ENCODE measurements at places on chromosomes 5 and 9.

GRCh38 chr5:96885518-96886338, 9.4 kb downstream of the ERAP2 start:
- peaks cover 3% of the 10 kb centered on the region for H3K36me3 ChIP-seq
- peaks cover 3% of the 10 kb centered on the region for H3K4me1 ChIP-seq
- H3K4me3 ChIP-seq: no peak overlapping the region
- no peaks in the 10 kb centered on the region for H3K27me3 ChIP-seq
- DNase-seq: no peak

DNA sequence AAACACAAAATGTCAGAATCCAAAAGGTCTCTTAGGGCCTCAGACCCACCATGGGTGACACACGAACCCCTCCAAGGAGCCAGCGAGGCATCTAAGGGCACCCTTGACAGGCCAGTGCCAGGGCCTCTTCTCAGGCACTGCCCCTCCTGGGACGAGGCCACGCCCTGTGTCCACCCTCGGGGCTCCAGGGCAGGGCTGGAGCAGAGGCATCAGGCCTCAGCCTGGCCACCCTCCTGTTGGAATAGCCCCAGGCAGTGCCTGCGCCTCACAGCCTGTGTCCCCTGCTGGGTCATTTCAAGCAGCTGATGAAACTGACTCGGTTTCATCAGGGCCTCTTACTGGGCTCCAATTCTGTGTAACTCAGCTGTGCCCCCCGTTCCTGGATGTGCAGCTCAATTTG, 32.8 kb upstream of the SUSD3 start:
- H3K27me3 ChIP-seq: peaks cover 4% of the 10 kb centered on the region
- no peaks in the 10 kb centered on the region for H3K4me1 ChIP-seq
- H3K36me3 ChIP-seq: no peaks in the 10 kb centered on the region
- no peak overlapping the region for H3K4me3 ChIP-seq
- DNase-seq: no peak

DNA sequence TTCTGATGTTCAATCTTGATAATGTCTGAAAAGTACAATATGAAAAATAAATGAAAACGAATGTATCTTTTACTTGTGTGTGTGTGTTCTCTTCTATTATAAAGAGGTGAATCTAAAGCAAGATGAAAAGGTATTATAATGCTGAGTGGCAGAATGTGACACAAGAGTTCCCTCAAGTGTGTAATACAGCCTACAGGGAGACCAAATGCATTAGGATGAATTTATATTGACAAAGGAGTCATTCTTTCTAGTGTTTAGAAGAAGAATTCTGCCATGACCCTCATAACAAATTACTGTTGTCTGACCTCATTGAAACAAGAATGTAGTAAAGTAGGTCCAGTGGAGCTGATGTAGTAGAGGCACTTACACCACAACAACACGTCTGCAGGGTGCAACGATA, 1119.0 kb upstream of the CDH10 start:
- no peak overlapping the region for H3K4me3 ChIP-seq
- no peaks in the 10 kb centered on the region for H3K27me3 ChIP-seq
- no peaks in the 10 kb centered on the region for H3K36me3 ChIP-seq
- DNase-seq: no peak

- no peak overlapping the region for H3K27ac ChIP-seq
- no peaks in the 10 kb centered on the region for H3K36me3 ChIP-seq
- no peak for DNase-seq
- H3K4me1 ChIP-seq: no peaks in the 10 kb centered on the region
Observed at GRCh38 chr5:36772276-36773140, 104.1 kb upstream of the NIPBL start.

DNA sequence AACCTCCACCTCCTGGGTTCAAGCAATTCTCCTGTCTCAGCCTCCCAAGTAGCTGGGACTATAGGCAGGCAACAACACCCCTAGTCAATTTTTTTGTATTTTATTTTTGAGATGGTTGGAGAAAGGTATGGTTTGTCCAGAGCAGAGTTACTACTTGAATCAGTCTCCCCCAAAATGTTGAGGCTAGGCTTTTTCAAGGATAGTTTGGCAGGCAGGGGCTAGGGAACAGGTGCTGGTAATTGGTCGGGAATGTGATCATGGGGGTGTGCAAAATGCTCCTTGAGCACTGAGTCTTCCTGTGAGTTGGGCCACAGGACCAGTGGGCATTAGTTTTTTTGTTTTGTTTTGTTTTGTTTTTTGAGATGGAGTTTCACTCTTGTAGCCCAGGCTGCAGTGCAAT, 28.3 kb upstream of the PRRC2B start:
- H3K27ac ChIP-seq: no peak overlapping the region
- no peak overlapping the region for H3K4me3 ChIP-seq
- H3K27me3 ChIP-seq: no peaks in the 10 kb centered on the region
- no peak for DNase-seq

GRCh38 chr9:127867356-127868277, 9.9 kb downstream of the AK1 start:
- no peaks in the 10 kb centered on the region for H3K27me3 ChIP-seq
- H3K4me1 ChIP-seq: no peaks in the 10 kb centered on the region
- H3K27ac ChIP-seq: no peak overlapping the region
- H3K4me3 ChIP-seq: no peak overlapping the region
- H3K36me3 ChIP-seq: peaks cover 31% of the 10 kb centered on the region

DNA sequence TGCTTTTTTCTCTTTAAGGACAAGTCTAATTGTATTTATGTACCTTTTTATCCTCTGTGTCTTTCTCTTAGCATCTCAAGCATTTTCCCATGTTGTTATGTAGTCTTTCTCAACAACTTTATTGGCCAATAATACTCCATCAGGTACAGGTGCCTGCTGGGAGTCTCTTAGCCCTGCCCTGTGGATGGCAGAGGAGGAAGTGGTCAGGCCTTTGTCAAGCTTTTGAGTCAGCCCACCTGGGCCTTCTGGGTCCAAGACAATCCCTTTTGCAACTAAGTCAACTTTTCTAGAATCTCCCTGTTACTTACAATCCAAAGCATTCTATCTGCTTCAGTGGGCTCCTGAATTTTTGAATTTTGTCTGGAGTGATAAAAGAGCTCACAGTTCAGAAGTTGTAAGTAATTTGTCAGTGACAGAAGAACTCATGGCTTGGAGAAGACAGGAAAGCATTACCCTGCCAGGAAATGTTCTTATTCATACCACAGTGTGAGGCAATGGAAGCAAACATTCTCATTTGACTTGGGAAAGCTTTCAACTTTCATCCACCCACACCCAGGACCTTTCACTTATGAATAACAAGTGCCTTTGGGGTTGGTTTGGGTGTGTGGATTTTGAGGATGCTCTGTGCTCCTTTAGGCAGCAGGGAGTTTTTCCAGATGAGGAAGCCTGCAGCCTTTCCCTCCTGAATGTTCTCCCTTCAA, 200.0 kb upstream of the S1PR3 start:
- H3K4me3 ChIP-seq: no peak overlapping the region
- H3K27me3 ChIP-seq: no peaks in the 10 kb centered on the region
- peak; percentile 92 for DNase-seq
- no peaks in the 10 kb centered on the region for H3K36me3 ChIP-seq

DNA sequence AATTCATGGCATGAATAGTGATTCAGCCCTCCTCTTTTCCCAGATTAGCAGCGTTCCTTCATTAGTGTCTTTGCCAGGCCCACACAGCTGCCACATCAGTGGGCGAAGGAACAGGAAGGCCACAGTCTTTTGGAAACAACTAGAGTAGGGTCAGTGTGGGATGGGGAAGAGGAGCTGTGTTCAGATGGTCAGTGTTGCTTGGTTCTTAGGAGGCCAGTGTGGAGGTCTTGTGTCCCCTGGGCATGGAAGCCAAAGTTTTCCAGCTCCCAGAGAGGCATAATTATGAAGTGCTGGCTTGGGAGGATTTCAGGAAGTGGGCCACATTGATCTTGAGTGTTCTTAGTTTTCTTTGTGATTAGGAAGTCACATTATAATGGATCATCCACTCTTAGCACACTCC, 269.6 kb downstream of the PSAT1 start:
- H3K4me1 ChIP-seq: peaks cover 9% of the 10 kb centered on the region
- H3K27me3 ChIP-seq: no peaks in the 10 kb centered on the region
- H3K4me3 ChIP-seq: no peak overlapping the region
- H3K36me3 ChIP-seq: no peaks in the 10 kb centered on the region

DNA sequence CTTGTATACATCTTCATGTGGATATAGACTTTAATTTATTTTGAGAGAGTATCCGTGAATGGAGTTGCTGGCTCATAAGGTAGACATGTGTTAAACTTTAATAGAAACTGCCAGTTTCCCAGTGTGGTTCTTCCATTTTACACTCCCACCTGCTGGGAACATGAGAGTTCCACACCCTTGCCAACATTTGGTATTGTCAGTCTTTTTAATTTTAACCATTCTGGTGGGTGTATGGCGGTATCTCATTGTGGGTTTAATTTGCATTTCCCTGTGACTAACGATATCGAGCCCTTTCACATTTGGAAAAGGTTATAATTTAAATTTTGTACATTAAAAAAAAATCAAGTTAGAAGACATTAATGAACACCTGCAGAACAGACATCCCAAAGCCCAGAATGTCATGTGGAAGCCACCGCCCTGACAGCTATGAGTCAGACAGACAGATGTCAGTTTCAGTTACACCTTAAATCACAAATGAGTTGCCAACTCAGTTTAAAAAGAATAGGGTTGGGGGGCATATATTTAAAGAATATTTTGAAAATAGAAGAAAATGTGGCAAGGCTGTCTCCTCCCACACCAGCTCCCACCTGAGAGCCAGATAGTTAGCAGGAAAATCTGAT, 36.9 kb downstream of the ANKRD33B start:
- H3K4me3 ChIP-seq: no peak overlapping the region
- H3K4me1 ChIP-seq: peaks cover 13% of the 10 kb centered on the region
- H3K27ac ChIP-seq: peak overlapping the region; percentile 2
- no peak for DNase-seq

All from IMR-90 (cell line).